ENCODE measurements at places on chromosomes 3 and 15.

DNA sequence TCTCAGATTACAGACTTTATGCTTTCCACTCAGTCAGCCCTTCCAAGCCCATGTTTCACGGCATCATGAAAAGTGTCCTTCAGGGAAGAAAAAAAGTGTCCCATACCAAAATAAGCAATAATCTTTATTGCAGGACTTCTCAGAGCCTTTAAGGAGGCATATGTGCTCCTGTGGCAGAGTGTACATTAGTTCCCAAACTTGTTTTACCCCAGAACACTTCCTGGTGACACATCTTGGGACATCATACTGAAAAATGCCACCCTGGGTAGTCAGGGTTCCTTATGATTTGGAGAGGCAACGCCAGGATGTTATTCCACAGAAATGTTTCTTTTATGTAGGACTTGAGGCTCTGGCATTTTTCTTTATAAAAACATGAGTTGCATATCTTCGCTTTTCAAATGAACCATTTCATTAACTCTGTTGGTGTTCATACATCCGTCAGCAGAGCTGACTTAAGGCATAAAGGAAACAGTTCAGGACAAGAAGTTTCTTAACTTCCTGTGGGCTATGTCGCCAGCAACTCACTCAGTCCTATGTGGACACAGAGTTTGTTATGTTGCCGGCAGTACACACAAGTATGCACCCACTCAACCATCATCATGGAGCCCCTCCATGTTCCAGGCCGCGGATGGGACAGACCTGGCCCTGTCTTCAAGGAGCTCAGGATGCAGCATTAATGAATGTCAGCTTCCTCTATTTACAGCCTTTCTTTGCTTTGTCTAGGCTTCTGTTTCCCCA, 63.8 kb downstream of the CASR start:
- DNase-seq = no peak

DNA sequence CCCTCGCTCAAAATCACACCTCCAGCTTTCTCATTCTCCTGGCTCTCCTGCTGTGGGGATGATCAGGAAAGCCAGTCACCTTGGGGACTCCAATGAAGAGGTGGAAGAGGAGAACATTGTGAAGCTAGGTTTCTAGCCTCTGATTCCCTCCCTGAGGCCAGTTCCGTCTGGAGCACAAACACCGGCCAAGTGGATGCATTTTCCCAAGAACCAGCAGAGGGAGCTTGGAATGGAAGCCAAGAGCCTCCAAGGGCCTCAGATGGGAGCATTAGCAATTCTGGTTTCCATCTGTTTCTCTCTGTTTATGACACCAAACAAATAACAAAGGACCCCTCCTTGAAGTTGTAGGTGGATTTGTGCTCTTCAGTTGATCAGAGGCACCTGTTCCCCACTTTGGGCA, 40.6 kb upstream of the NMNAT3 start:
- DNase-seq = peak; percentile 48

GRCh38 chr15:81754078-81754477, 291.7 kb downstream of the MEX3B start:
- DNase-seq = no peak

DNA sequence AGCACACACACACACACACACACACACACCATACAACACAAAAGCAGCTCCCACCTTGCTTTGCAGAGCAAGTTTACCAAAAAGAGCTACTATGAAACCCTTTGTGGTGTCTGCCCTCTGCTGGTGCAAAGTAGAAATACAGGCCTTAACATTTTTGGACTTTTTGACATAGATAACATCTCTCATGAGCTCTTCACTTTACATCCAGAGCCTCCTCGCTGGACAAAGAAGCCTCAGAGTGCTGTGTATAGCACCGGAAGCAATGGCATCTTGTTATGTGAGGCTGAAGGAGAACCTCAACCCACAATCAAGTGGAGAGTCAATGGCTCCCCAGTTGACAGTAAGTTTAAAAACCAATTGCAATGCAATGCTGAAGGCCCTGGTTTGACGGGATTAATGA, 157.9 kb downstream of the CHL1 start:
- peak; percentile 9 for DNase-seq

GRCh38 chr3:55523471-55523870, 36.4 kb upstream of the WNT5A start:
- DNase-seq = no peak

- no peak for DNase-seq
These were observed 42.3 kb upstream of the ROPN1 start for GRCh38 chr3:124034016-124034843.

DNA sequence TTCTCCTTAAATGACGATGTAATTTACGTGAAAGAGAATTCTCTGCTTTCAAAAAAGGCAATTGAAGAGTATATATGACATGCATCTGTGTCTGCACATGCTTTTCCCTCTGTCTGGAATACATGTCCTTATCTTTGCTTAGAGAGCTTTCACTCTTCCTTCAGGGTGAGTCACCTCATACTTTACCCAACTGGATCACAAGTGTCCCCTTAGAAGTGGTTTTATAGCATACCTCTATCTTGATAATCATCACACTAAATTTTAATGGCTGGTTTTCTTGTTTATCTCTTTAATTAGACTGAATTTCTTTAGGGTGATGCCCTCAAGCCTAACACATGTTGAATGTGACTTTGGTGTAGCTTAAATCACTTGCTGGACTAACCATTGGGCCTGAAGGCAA, 178.9 kb downstream of the SV2B start:
- no peak for DNase-seq

DNA sequence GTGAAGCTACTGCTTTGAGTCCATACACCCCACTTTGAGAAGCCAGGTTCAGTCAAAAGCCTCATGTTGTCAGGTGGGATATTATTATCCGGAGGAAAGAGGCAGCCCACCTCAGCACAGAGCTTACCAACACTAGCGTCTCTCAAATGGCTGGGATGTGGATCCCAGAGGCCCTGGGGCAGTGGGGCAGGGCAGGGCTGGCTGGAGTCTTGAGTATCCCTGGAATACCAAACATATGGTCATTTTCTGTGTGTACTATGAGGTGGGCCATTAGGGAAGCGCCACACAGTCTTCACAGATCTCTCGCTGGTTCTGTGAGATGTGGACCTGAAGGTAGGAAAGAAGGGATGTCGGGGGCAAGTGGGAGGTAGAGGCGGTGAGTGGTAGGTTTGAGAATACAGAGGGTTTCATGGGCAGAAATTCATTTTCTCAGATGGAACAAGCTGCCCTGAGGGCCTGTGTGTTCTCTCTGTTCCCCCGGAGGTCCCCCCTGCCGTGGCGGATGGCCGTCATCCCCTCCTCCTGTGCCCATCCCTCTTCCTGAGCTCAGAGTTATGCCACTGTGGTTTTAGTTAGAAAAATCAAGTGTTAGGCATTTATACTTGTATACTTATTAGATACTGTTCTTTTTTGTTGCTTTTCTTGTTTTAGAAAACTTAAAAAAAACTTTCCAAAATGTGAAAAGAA, 66.4 kb downstream of the USP13 start:
- DNase-seq = no peak

DNA sequence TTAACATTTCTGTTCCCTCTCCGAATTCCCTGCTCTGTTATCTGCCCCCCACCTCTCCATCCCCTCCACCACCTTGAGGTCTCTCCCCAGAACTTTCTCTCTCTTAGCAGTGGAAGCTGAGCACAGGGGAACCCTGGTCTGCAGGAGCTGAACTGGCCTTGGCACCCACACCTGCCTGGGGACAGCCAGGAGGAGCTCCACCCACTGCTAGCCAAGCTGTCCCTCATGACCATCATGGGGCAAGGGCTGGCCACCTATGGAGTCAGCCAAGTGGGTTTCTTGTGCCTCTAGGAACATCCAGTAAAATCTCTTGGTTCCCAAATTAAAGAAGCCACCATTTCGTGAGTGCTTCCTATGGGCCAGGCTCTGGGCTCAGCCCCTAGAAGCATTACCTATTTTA, 276.4 kb upstream of the TLE3 start:
- DNase-seq = no peak

- no peak for DNase-seq
These were observed 53.5 kb downstream of the DGKG start for GRCh38 chr3:186308549-186308948.

- DNase-seq = no peak
These were observed 128.8 kb downstream of the PLCL2 start for GRCh38 chr3:17013571-17013970.

DNA sequence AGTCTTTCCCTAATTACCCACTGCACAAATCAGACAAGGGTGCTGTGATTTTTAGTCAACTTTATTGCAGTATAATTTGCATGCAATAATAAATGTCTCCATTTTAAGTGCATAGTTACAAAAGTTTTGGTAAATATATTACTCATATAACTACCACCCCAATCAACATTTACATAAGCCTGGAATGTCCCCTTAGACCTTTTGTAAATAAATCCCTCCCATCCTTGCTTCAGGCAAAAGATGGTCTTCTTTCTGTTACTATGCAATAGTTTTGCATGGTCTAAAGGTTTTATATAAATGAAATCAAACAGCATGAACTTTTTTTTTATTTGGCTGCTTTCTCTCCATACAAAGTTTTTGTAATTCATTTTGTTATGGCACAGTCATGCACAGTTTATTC, 235.4 kb downstream of the PYDC2 start:
- DNase-seq = no peak

DNA sequence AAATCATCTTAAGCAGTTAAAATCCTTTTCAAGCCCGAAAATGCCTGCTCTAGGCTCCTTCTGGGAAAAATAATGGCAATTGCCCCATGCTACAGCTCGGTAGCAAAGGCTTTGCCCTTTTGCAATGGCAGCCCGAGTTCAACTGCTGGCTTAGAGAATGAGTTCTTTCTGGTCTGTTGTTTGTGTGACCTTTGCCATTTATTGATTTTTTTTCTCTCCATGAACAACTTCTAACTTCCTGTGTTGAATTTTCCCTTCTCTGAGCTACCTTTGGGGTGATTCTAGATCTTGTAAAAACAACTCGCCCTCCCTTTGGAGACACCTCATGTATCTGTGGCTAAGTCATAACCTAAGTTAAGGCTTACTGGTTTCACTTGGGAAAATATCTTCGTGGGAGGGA, 139.3 kb downstream of the PLCH1 start:
- DNase-seq = no peak

DNA sequence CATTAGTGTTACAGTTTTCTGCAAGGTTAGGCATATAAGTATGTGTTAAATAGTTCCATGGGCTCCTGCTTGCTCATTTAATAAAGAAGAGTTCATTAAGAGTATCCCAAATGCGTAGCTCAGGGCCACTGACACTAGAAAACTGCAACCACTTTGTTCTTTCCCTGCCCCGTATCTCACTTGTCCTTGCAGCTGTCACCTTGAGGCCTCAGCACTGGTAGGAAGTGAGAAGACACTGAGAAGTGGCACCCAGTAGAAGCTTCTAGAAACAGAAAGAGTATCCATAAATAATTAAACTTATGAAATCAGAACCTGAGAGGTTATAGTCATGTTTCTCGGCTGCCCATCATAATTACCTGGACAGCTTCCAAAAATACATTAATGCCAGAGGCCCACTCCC, 266.0 kb downstream of the KCNMB2 start:
- DNase-seq = no peak

GRCh38 chr3:149813367-149814281, 609 bp downstream of the RNF13 start:
- peak; percentile 15 for DNase-seq

DNA sequence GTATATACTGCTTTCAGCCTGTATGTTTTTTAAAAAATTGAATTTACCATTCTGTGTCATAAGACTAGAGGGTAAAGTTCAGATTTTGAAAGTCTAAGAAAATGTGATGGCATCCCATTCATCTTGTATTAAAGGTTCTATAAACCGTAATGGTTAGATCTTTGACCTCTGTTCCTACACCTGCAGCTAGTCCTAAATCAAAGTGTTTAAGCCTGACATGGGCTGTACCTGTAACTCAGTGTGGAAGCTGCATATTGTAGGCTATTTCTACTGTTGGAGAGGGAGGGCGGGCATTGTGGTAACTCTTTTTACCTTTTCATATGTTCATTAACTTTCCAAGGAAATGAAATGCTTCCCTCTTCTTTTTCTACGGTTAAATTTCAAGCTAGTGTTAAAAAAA, 53.9 kb downstream of the ARHGEF26 start:
- no peak for DNase-seq

DNA sequence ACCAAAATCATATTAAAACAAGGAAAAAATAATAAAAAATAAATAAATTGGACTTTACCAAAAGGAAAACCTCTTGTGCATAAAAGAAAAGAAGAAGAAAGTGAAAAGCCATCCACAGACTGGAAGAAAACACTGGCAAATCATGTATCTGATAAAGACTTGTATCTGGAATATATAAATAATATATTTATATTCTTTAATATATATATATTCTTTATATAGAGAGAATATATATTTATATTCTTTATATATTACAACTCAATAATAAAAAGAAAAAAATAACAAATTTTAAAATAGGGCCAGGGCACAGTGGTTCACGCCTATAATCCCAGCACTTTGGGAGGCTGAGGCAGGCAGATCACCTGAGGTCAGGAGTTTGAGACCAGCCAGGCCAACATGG, 27.1 kb upstream of the ZNF445 start:
- no peak for DNase-seq

DNA sequence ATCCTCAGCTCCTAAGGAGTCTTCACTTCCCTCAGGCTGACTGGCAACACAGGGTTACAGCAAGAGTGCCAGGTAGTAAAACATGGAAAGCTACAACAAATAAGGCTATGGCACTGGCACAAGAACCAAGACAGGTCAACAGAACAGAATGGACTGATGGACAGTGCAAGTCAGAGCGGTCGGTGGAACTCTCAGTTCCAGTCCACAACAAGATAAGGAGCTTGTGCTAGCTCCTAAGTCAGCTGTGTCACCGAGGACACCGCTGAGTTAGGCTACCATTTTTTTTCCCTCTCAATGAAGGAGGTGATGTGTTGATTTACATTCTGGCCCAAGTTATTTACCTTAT, 55.9 kb upstream of the LIMD1 start:
- DNase-seq = no peak

DNA sequence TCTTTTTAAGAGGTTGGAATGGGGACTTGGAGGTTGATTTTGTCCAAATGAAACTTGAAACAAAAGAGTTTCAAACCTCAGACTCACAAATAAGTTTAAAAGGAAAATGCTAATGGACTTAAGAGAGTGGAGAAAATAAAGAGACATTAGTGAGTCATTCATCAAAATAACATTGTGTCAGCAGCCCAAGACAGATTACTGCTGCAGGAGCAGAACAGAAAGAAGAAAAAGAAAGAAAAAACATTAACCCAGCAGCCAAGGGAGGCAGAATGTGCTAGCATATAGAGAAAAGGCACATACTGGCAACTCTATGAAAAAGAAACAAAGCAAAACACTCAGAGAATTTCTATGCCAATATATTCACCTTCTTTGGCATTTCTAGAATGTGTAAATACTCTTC, 42.6 kb downstream of the ADAMTS9 start:
- no peak for DNase-seq

GRCh38 chr3:3817865-3818264, 18.6 kb downstream of the LRRN1 start:
- no peak for DNase-seq

GRCh38 chr3:128447561-128448013, 19.1 kb downstream of the DNAJB8 start:
- no peak for DNase-seq

DNA sequence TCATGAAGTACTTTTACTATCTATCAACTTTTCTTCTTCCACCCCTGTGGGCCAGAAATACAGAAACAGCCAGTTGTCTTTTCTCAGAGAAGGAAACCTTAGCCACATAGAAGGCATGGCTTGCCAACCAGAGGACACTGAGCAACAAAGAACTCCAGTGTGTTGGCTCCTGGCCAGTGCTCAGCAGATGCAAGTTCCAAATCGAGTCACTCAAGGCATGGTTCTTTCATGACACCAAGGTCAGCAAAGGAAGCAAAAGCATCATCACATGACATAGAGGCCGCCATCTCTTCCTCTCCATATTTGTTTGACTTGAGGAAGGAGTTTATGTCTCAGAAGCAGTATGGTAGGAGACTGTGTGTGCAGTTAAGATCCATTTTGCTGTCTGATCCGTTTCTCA, 92.2 kb downstream of the MYLK start:
- DNase-seq = no peak
